ENCODE measurements at places on chromosomes 1 and 21. TPM values are rescaled to one million over a fixed set of nuclear protein-coding genes. Genes with fewer than 3 reads are reported as not detected.

HSD11B1 gene
- total RNA-seq: 4.1 TPM

OR2T33 gene
- total RNA-seq: not detected

ENAH gene
- total RNA-seq: 78.6 TPM

SH2D2A gene
- 0.88 TPM for total RNA-seq

OR2L5 gene
- not detected for total RNA-seq

SPRR2G gene
- not detected for total RNA-seq

VANGL1 gene
- 5.9 TPM for total RNA-seq

DHRS3 gene
- total RNA-seq: 89.7 TPM

S100A14 gene
- 6.5 TPM for total RNA-seq

CLIC6 gene
- total RNA-seq: 11.2 TPM

UROD gene
- 67.5 TPM for total RNA-seq

SSR2 gene
- 77.6 TPM for total RNA-seq

HES3 gene
- not detected for total RNA-seq

MORN1 gene
- total RNA-seq: 4.5 TPM

SLC25A34 gene
- 34.0 TPM for total RNA-seq

CELA3B gene
- total RNA-seq: not detected

KLHL20 gene
- 16.2 TPM for total RNA-seq
